Activated B cell treated with CpG ODN at 0.5 μM for 24 hours (primary cell): ENCODE measurements at places on chromosomes 1 and 21. TPM values are rescaled to one million over a fixed set of nuclear protein-coding genes. Genes with fewer than 3 reads are reported as not detected.

- peaks cover 17% of the 10 kb centered on the region for H3K36me3 ChIP-seq
- no peak overlapping the region for H3K4me3 ChIP-seq
- peaks cover 3% of the 10 kb centered on the region for H3K4me1 ChIP-seq
- no peaks in the 10 kb centered on the region for H3K27me3 ChIP-seq
- no peak overlapping the region for H3K27ac ChIP-seq
Observed at GRCh38 chr1:213277036-213277435, 226.0 kb downstream of the RPS6KC1 start.

GRCh38 chr1:52677076-52677806, 20.9 kb downstream of the COA7 start:
- no peak overlapping the region for H3K4me3 ChIP-seq
- H3K4me1 ChIP-seq = peaks cover 25% of the 10 kb centered on the region
- H3K27me3 ChIP-seq = no peaks in the 10 kb centered on the region
- no peak overlapping the region for H3K27ac ChIP-seq
- DNase-seq = no peak

DNA sequence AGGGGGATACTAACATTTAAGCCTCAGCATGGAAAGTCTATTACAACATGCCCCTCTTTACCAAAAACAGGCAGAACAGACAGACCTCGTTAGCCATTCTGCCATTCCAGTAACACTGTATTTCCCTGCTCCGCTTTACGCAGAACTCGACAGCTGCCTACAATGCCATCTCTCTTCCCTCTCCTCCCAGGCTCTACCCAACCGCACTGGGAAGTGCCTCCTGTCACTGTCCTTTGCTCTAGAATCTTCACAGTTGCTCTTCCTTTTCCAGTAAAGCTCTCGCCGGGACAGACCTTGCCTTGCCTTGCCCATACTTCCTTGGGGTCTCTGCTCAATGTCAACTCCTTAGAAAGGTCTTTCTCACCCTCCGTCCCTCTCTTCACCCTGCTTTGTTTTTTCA, 22.8 kb downstream of the COA6 start:
- H3K27ac ChIP-seq = no peak overlapping the region
- no peaks in the 10 kb centered on the region for H3K27me3 ChIP-seq
- peaks cover 31% of the 10 kb centered on the region for H3K36me3 ChIP-seq
- DNase-seq = no peak
- peaks cover 29% of the 10 kb centered on the region for H3K4me1 ChIP-seq

GRCh38 chr1:8213676-8214075, 104.2 kb upstream of the SLC45A1 start:
- no peak overlapping the region for H3K4me3 ChIP-seq
- no peaks in the 10 kb centered on the region for H3K36me3 ChIP-seq
- peaks cover 53% of the 10 kb centered on the region for H3K27me3 ChIP-seq
- no peak overlapping the region for H3K27ac ChIP-seq
- peaks cover 4% of the 10 kb centered on the region for H3K4me1 ChIP-seq

- no peak overlapping the region for H3K27ac ChIP-seq
- peaks cover 80% of the 10 kb centered on the region for H3K36me3 ChIP-seq
- H3K27me3 ChIP-seq = no peaks in the 10 kb centered on the region
- DNase-seq = no peak
- no peak overlapping the region for H3K4me3 ChIP-seq
Observed at GRCh38 chr21:37199057-37199924, 67.8 kb downstream of the VPS26C start.

GRCh38 chr1:62247391-62248168, 52.9 kb downstream of the L1TD1 start:
- H3K36me3 ChIP-seq = no peaks in the 10 kb centered on the region
- DNase-seq = no peak
- no peak overlapping the region for H3K27ac ChIP-seq
- H3K4me1 ChIP-seq = no peaks in the 10 kb centered on the region
- H3K4me3 ChIP-seq = no peak overlapping the region
- no peaks in the 10 kb centered on the region for H3K27me3 ChIP-seq

- DNase-seq = no peak
- H3K4me1 ChIP-seq = no peaks in the 10 kb centered on the region
- H3K36me3 ChIP-seq = no peaks in the 10 kb centered on the region
- H3K4me3 ChIP-seq = no peak overlapping the region
- H3K27me3 ChIP-seq = peaks cover 2% of the 10 kb centered on the region
- no peak overlapping the region for H3K27ac ChIP-seq
Observed at GRCh38 chr1:168506204-168506819, 37.5 kb downstream of the XCL2 start.

DNA sequence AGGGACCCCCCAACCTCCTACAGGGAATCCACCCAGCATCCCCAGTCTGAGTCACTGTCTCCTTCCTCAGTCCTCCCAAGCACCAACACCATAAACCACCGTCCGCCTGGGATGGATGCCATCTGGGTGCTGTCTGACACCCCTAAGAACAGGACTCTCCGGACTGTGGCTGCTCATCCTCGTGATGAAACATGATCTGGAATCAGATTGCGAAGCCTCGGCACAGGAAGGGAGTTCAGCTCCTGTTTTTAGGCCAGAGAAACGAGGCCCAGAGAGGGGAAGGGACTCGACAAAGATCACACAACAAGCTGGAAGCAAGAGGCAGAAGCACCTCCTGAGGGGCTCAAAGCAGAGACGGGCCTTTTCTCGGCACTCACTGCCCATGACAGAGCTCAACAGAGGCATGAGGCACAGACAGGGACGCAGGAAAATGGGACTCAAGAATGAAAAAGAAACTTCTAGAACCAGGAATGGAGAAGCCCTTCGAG, 8.4 kb downstream of the KCNN3 start:
- H3K27ac ChIP-seq = no peak overlapping the region
- H3K27me3 ChIP-seq = peaks cover 6% of the 10 kb centered on the region
- peak overlapping the region; percentile 32 for H3K4me3 ChIP-seq
- peaks cover 72% of the 10 kb centered on the region for H3K4me1 ChIP-seq
- no peaks in the 10 kb centered on the region for H3K36me3 ChIP-seq

GRCh38 chr21:33760641-33761440, 118.5 kb downstream of the ITSN1 start:
- H3K4me3 ChIP-seq = no peak overlapping the region
- H3K27me3 ChIP-seq = no peaks in the 10 kb centered on the region
- no peaks in the 10 kb centered on the region for H3K4me1 ChIP-seq

- no peak for DNase-seq
- H3K36me3 ChIP-seq = no peaks in the 10 kb centered on the region
- H3K27me3 ChIP-seq = peaks cover 40% of the 10 kb centered on the region
- H3K4me3 ChIP-seq = no peak overlapping the region
Observed at GRCh38 chr21:33042812-33043211, 17.1 kb downstream of the OLIG2 start.

- H3K27ac ChIP-seq = no peak overlapping the region
- H3K4me1 ChIP-seq = no peaks in the 10 kb centered on the region
- no peak overlapping the region for H3K4me3 ChIP-seq
- H3K36me3 ChIP-seq = no peaks in the 10 kb centered on the region
- peaks cover 5% of the 10 kb centered on the region for H3K27me3 ChIP-seq
Observed at GRCh38 chr1:232655028-232655745, 25.3 kb upstream of the SIPA1L2 start.

DNA sequence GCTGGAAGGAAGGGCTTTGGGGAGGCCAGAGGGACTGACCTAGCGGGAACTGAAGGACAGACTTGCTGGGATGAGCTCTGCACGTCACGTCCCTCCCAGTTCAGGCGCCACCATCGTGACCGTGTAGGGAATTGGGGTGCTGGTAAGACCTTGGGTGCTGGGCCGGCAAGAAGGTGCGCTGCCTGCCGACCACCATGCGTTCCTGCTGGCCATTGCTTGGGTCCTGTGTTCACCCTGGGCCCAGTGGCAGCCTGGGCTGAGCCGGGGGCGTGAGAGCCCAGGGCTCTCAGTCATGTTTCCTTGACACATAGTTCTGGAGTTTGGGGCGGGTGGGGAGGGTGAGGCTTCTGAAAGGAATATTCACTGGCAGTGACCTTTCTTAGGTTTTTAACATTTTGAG, 176.0 kb downstream of the CAMTA1 start:
- peaks cover 51% of the 10 kb centered on the region for H3K27me3 ChIP-seq
- no peaks in the 10 kb centered on the region for H3K36me3 ChIP-seq
- DNase-seq = no peak
- H3K27ac ChIP-seq = no peak overlapping the region
- H3K4me3 ChIP-seq = no peak overlapping the region

DNA sequence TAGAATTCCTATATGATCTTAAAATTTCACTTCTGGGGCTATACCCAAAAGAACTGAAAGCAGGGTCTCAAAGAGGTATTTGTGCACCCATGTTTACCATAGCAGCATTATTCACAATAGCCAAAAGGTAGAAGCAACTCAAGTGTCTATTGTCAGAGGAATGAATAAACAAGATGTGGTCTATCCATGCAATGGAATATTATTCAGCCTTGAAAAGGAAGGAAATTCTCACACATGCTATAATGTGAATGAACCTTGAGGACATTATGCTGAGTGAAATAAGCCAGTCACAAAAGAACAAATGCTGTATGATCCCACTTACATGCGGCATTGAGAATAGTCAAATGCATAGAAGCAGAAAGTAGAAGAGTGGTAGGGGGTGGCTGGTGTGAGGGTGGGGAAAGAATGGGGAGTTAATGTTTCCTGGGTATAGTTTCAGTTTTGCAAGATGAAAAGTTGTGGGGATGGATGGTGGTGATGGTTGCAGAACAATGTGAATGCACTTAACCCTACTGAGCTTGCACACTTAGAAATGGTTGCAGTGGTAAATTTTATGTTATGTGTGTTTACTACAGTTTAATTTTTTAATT, 122.4 kb downstream of the TOMM20 start:
- H3K4me1 ChIP-seq = peaks cover 87% of the 10 kb centered on the region
- no peak overlapping the region for H3K4me3 ChIP-seq
- no peaks in the 10 kb centered on the region for H3K36me3 ChIP-seq

DNA sequence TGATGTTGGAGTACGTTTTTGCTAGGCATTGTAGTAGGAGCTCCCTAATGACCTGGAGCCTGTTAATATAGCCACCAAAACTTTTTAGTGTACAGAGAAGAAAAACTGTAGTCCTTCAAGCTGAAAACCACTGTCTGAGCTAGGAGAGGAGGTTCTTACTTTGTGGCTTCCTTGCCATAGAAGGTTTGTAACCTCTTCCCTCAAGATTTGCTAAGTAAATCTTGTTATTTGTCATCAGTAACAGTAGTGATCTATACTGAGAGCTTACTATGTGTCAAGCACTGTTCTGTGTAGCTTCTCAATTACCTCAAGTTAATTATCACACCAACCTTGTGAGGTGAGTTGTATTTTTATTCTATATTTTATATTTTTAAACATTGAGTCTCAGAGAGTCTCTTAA, 21.2 kb upstream of the LRRC8C start:
- H3K4me3 ChIP-seq = no peak overlapping the region
- no peaks in the 10 kb centered on the region for H3K36me3 ChIP-seq
- DNase-seq = no peak
- H3K27ac ChIP-seq = peak overlapping the region; percentile 35
- peaks cover 49% of the 10 kb centered on the region for H3K4me1 ChIP-seq
- H3K27me3 ChIP-seq = no peaks in the 10 kb centered on the region

DNA sequence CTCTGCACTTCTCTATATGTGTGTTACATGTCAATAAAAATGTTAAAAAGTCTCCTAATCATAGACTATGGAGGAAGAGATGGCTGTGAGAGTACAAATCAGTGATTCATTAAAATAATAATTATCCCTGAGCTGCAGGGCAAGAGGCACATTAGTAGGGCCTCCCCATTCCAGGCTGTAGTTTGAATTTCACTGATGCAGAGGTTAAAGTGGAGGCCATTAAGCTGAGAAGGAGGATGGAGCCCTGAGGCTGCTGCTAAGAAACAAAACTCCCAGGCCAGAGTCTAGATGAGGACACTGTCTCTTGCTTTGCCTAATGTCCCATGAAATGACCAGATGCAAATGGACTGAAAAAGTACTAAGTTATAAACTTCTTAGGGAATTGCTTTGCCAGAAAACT, 89.1 kb upstream of the WDR26 start:
- no peaks in the 10 kb centered on the region for H3K4me1 ChIP-seq
- no peak overlapping the region for H3K4me3 ChIP-seq
- H3K27me3 ChIP-seq = no peaks in the 10 kb centered on the region
- no peak for DNase-seq
- no peaks in the 10 kb centered on the region for H3K36me3 ChIP-seq
- no peak overlapping the region for H3K27ac ChIP-seq

GRCh38 chr1:22584001-22584562, 20.8 kb downstream of the EPHA8 start:
- no peak overlapping the region for H3K27ac ChIP-seq
- DNase-seq = no peak
- H3K4me1 ChIP-seq = no peaks in the 10 kb centered on the region
- H3K4me3 ChIP-seq = no peak overlapping the region
- no peaks in the 10 kb centered on the region for H3K36me3 ChIP-seq

DNA sequence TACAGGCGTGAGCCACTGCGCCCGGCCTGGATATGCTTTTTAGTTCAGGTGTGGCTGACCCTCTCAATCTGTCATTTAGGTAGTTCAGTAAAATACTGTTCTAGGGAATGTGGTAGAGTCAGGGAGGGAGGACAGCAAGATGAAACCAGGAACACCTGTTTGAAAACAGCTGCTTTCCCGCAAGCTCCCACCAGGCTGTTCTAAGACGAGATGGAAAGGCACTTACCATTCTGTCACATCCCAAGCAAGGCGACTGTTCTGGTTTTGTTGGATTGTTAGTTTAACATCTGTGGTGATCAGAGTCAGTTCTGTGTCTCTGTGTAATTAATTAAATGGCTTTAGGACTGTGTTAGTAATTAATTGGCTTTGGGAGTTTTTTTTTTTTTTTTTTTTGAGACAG, 2.9 kb downstream of the CHAF1B start:
- no peaks in the 10 kb centered on the region for H3K27me3 ChIP-seq
- H3K36me3 ChIP-seq = peaks cover 4% of the 10 kb centered on the region
- no peak overlapping the region for H3K4me3 ChIP-seq
- peaks cover 6% of the 10 kb centered on the region for H3K4me1 ChIP-seq

GRCh38 chr1:50705041-50705440, 255.0 kb downstream of the FAF1 start:
- no peak for DNase-seq
- H3K4me3 ChIP-seq = no peak overlapping the region

DNA sequence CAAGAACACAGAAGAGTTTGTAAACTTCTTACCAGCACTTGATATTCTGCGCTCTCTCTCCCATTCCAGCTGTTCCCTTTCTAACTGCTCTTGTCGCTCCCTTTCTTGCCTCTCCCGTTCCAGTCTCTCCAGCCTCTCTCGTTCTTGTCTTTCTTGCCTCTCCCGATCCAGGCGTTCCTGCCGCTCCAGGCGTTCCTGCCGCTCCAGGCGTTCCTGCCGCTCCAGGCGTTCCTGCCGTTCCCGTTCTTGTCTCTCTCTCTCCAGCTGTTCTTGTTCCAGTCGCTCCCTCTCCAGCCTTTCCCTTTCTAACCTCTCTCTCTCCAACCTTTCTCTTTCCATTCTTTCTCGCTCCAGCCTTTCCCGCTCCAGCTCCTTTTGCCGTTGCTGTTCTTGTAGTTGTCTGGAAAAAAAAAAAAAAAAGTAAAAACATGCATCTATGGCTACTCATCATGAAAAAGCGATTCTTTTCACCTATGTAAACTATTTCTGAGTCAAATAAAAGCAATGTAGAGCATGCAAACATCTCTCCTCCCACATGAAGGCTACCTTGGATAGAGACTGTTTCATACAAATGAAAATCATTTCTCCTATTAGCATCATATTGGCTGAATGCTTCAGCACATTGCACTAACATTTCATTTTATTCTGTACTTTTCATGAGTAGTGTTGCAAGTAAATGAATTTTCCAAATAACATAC, 91.5 kb upstream of the LBR start:
- no peaks in the 10 kb centered on the region for H3K4me1 ChIP-seq
- H3K4me3 ChIP-seq = no peak overlapping the region
- H3K27me3 ChIP-seq = peaks cover 8% of the 10 kb centered on the region
- no peak for DNase-seq
- no peak overlapping the region for H3K27ac ChIP-seq
- H3K36me3 ChIP-seq = peaks cover 4% of the 10 kb centered on the region

Gene BMP8A
- total RNA-seq = 0.20 TPM in 1 of 2 replicates, not detected in the other

Gene OR6K3
- not detected in 2 replicates for total RNA-seq

Gene PGLYRP3
- not detected in 2 replicates for total RNA-seq

Gene NBPF26
- 20.6 and 20.8 TPM in 2 replicates for total RNA-seq

Gene OR6K6
- not detected in 2 replicates for total RNA-seq

Gene AXDND1
- total RNA-seq = 0.61 and 0.75 TPM in 2 replicates

Gene RHD
- total RNA-seq = not detected in 2 replicates

Gene CD1D
- total RNA-seq = 4.6 and 5.0 TPM in 2 replicates

Gene SYNC
- not detected in 2 replicates for total RNA-seq
